ENCODE measurements at places on chromosomes 7 and 10.

GRCh38 chr7:42002654-42003053 lies 234.4 kb downstream of the GLI3 start:
- DNase-seq, result no peak

- DNase-seq, result no peak
Observed at GRCh38 chr10:97522071-97522470, 23.3 kb downstream of the UBTD1 start.

GRCh38 chr10:129942936-129943715 lies 20.9 kb downstream of the EBF3 start:
- DNase-seq, result no peak

GRCh38 chr7:31111109-31111451 lies 59.0 kb downstream of the ADCYAP1R1 start:
- no peak for DNase-seq

GRCh38 chr7:37420946-37421695 lies 27.5 kb downstream of the ELMO1 start:
- DNase-seq, result no peak

Data from AG09319 (cell line).